Spinal cord (tissue), 10 donors: ENCODE measurements at places on chromosomes 11 and 22. TPM values are rescaled to one million over a fixed set of nuclear protein-coding genes. Genes with fewer than 3 reads are reported as not detected.
A peak's percentile ranks its signal among the peaks of the same experiment; 100 is the strongest.

GRCh38 chr11:86800076-86800959, at the start of gene PRSS23:
PRSS23 (plus strand) TSS chr11:86800542; CDS start chr11:86807644, 7,102 bp downstream.
- DNase-seq = peak; percentile 37

GRCh38 chr11:13216019-13216710, 61.4 kb upstream of the BMAL1 start:
- no peak for DNase-seq

GRCh38 chr11:10412266-10412665, 42.8 kb upstream of the AMPD3 start:
- no peak for DNase-seq

GRCh38 chr22:45696227-45696626, 24.6 kb downstream of the ATXN10 start:
- no peak for DNase-seq

GRCh38 chr11:6817694-6818093, 18.2 kb upstream of the OR6A2 start:
- DNase-seq = no peak

GRCh38 chr11:116661056-116661455, 111.7 kb downstream of the BUD13 start:
- no peak for DNase-seq

DNA sequence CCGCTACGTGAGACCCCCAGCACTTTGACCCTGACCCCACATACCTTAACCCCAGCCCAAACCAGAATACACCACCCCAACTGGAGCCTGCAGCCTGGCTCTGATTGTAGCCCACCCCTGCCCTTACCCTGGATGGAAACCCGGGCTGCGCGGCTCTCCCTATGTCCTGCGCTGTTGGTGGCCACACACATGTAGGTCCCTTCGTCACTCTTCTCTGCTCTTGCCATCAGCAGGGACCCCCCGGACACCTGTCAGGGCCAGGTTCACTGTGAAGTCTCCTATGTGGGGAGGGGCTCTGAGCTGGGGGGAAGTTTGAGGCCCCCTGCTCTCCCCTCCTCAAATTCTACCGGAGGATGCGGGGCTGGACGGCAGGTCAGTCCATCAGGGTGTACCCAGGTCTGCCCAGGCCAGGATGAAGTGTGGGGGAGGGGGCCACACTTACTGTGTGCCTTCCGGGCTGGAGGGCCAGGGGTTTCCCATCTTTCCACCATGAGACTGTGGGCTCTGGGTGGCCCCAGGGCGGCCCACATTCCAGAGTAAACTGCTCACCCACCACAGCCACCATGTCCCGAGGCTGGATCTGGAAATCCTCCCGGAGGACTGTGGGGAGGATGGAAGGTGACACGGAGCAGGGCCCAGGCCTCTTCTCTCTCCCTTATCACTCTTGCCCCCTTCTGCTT, 1.5 kb downstream of the ROBO4 start:
- DNase-seq = no peak

DNA sequence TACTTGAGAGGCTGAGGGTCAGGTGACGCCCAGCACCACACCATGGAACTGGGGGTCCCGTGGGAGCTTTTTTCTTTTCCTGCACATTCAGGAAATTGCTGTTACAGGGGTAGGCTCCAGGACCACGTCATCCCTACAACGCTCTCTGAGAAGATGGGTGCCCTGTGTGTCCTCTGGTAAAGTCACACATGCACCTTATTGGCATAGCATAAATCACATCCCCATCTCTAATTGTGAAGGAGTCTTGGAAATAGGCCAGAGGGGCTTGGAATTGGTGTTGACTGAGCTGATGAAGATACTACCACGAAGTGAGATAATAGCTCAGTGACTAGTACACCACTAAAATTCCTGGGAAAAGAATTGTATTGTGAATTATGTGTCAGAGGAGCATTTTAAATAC, 57.6 kb downstream of the TNRC6B start:
- DNase-seq = no peak

DNA sequence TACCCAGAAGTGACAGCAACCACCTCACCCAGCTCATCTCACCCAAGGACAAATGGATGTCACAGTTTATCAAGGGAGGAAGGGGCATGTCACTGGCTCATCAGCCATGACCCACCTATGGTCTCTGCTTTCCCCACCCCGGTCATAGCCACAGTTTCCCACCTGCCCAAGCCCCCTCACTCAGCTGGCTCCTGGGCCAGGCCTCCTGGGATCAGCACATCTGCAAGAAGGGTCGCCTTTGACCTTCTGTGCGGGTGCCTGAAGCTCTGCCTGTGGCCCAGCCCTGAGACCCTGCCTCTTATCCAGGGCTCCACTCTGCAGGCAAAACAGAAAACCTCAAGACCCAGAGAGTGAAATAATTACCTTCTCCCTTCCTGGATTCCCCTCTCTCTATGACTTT, 236.4 kb downstream of the BUD13 start:
- no peak for DNase-seq

GRCh38 chr11:126834573-126834972, 166.0 kb downstream of the KIRREL3 start:
- no peak for DNase-seq

GRCh38 chr22:31449506-31449905, 40.1 kb downstream of the EIF4ENIF1 start:
- DNase-seq = no peak

DNA sequence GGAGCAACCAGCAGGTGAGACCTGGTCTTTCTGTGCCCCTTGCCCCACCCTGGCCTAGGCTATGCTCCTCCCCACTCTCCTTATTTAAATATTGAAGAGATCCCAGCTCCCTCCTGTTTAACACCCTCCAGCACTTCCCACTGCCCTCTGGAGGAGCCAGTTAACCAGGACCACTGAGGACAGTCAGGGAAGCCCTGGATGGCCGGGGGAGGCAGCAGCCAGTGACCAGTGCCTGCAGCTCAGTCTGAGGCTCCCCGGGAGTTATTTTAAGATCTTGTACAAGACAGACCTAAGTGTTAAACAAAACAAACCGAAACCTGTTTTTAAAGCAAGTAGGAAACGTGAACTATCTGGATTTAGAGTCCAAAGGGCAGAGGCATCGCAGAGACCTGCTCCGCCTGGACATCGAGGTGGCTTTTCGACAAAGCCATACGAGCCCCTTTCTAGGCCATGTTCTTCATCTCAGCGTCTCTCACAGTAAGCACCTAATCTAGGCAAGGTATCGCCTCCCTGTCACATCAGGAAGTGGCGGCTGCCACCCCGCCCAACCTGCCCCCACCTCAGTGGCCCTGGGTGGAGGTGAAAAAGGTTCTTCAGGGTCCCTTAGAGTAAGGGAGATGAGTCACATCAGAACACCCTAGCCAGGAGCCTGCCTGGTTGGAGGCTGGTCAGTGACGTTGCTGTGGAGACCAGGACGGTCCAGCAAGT, 35.2 kb downstream of the TRMU start:
- DNase-seq = no peak

GRCh38 chr22:30947173-30947815, 21.3 kb downstream of the MORC2 start:
- DNase-seq = peak; percentile 68

GRCh38 chr11:76604626-76605241, 65.8 kb downstream of the LRRC32 start:
- DNase-seq = no peak

DNA sequence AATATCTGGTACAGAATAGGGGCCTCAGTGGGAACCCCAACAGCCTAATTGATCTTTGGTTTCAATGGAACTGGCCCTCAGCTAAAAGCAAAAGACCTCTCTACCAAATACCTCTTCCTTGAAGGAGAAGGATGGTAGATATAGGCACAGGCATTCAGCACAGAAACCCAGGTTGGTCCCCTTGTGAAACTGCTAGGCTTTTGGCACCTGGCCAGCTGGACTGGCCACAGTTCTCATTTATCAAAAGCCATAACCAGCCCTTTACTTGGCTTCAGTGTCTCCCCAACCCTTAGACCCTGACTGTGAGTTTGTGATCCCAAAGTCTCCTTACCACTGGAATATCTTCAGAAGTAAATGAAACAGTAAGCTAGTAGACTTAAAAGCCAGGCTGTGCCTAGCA, 152.9 kb downstream of the TENM4 start:
- DNase-seq = no peak

DNA sequence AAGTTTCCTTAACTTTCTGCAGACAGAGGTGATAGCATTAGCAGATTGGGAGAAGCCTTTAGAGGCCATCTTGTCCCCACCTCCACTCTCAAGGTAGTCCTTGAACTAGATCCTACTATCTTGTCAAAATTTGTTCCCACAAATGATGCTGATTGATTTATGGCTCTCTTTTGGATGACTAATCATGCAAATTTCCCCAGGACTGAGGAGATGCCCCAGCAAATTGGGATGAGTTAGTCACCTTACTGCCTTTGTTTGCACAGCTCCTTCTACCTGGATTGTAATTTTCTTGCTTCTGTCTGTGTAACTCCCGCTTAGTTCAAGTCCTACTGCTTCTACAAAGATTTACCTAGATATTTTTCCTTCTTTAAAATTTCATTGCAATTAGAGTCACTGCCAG, 391.4 kb upstream of the CADM1 start:
- no peak for DNase-seq

DNA sequence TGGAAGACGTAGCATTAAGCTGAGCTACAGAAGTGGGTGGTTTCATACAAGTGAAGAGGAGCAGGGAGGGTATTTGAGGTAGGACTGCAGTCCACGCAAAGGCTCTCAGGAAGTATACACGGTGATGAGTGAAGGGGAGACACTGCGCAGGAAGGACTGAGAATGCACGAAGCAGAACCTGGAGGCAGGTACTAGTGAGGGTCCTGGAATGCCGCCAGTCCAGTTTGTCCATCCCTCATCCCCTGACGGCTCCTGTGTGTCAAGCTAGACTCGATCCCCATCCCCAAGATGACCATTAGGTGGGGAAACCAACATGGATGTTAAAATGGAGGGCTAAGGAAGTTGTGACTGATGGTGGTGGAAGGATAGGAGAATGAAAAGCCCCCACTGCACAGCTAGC, 23.8 kb downstream of the ART5 start:
- no peak for DNase-seq

- DNase-seq = no peak
These were observed 289.7 kb downstream of the ST3GAL4 start for GRCh38 chr11:126645186-126645585.

DNA sequence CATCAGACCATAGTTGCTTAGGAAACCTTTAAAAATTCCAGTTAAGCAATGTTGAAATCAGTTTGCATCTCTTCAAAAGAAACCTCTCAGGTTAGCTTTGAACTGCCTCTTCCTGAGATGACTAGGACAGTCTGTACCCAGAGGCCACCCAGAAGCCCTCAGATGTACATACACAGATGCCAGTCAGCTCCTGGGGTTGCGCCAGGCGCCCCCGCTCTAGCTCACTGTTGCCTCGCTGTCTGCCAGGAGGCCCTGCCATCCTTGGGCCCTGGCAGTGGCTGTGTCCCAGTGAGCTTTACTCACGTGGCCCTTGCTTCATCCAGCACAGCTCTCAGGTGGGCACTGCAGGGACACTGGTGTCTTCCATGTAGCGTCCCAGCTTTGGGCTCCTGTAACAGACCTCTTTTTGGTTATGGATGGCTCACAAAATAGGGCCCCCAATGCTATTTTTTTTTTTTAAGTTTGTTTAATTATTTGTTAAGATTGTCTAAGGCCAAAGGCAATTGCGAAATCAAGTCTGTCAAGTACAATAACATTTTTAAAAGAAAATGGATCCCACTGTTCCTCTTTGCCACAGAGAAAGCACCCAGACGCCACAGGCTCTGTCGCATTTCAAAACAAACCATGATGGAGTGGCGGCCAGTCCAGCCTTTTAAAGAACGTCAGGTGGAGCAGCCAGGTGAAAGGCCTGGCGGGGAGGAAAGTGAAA, 73.4 kb downstream of the NCAPD3 start:
- no peak for DNase-seq

GRCh38 chr22:44158816-44159215, 21.9 kb upstream of the PARVG start:
- DNase-seq = no peak

GRCh38 chr11:27658535-27659236, 41.6 kb downstream of the BDNF start:
- DNase-seq = no peak

- no peak for DNase-seq
These were observed 235.8 kb upstream of the PITPNB start for GRCh38 chr22:28154861-28155260.

DNA sequence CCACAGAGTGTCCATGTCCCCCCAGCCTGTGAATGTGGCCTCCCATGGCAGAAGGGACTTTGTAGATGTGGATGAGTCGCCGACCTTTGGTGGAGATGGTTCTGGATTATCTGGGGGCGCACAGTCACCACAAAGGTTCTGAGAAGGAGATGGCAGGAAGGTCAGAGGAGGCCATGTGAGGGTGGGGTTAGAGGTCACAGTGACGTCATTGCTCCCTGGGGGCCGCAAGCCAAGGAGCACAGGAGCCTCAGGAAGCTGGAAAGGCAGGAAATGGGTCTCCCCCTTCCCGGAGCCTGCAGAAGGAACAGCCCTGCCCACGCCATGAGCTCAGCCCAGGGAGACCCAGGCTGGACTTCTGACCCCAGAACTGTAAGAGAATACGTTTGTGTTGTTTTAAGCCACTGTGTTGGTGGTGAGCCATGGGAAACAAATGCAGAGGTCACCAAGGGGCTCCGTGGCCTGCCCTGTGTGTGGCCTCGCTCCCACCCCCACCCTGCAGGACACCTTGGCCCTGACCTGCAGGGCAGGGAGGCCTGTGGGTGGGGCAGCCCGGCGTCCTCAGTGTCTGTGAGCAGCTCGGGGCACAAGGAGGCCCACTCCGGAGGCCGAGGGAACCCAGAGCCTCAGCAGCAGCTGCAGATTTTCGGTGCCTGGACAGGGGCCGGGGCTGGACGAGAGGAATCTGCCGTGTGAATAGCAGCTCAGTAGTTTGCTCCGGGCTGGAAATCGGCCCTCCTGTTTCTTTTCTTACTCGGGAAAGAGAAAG, 32.1 kb downstream of the GRAMD4 start:
- no peak for DNase-seq

DNA sequence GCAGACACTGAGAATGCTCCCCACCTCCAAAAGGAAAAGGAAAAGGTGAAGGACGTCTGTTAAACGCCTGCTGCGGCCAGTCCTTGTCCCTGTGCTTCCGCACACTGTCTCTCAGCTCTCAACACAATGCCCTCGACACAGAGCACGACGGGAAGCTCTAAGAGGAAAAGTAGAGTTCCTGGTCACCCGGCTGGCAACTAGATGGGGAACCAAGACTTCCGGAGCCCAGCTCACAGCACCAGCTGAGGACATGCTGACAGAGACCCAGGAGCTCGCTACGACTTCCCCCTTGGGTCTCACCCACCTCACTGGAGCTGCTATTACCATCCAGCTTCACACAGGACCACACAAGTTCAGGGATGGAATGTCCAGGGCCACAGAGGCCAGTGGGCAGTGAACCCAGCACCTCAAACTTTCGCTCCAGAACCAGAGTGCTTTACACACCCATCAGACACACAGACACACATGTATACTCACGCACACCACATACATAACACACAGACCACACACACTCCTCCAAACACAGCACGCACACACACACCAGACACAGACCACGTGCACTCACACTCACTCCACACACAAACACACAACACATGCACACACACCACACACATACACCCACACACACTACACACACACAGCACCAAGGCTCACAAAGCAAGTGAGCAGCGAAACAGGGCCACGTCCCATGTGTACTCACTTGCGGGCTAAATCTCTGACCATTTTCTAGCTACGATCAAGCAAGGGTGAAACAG, 9.6 kb downstream of the SULT4A1 start:
- no peak for DNase-seq

Gene CDC45
- 8.5 TPM for polyA plus RNA-seq

Gene TMEM86A
- polyA plus RNA-seq = 5.9 TPM

Gene SYCE3
- polyA plus RNA-seq = not detected

Gene ARHGAP32
- 38.7 TPM for polyA plus RNA-seq

Gene SIK3
- polyA plus RNA-seq = 61.6 TPM

Gene SLCO2B1
- 61.0 TPM for polyA plus RNA-seq

Gene PAX6
- 44.1 TPM for polyA plus RNA-seq

Gene KCNJ11
- polyA plus RNA-seq = 8.8 TPM

Gene ESAM
- 38.2 TPM for polyA plus RNA-seq

Gene FREY1
- 0.57 TPM for polyA plus RNA-seq

Gene TIMP3
- 182 TPM for polyA plus RNA-seq
